ENCODE measurements at places on chromosomes 11 and 22. TPM values are rescaled to one million over a fixed set of nuclear protein-coding genes. Genes with fewer than 3 reads are reported as not detected.

DNA sequence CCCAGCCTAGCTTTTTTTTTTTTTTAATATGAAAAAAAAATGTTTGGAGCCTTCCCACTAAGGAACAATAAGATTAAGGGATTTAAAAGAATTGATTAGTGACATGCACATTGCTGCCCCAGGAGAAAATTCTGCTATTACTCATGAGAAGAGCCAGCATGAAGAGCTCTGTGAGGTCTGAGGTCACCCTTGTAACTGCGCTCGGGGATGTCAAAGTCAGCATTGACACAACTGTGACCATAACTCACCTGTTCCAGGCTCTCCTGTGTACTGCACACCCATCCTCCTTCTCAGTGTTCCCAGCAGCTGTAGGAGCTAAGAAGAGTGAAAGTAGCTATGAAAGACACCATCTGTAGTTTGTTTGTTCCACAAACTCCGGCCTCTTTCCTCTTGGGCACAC, 109.8 kb upstream of the FGF3 start:
- no peaks in the 10 kb centered on the region for H3K36me3 ChIP-seq
- H3K4me3 ChIP-seq = no peak overlapping the region
- H3K27me3 ChIP-seq = no peaks in the 10 kb centered on the region
- H3K27ac ChIP-seq = no peak overlapping the region
- peaks cover 13% of the 10 kb centered on the region for H3K4me1 ChIP-seq
- no peak for DNase-seq

- no peaks in the 10 kb centered on the region for H3K36me3 ChIP-seq
- H3K4me1 ChIP-seq = peaks cover 30% of the 10 kb centered on the region
- no peak for DNase-seq
- no peaks in the 10 kb centered on the region for H3K27me3 ChIP-seq
Observed at GRCh38 chr11:126393143-126393542, 37.7 kb downstream of the ST3GAL4 start.

Gene PRG3
- total RNA-seq = 1.4 TPM

DNA sequence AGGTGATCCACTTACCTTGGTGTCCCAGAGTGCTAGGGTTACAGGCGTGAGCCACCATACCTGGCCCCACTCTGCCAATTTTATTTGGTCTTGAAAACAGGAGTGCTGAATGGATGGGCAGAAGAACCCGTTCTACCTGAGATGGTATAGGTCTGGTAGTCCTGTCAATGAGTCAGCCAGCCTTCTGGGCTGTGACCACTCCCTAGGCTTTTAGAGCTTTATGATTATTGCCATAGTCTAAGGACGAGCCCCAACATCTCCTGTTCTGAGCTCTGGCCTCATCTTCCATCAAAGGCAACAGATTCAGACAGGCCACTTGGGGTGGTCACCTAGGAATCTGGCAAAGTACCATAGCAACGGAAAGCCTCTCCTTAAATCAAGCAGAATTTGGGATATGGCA, 11.5 kb downstream of the ZDHHC5 start:
- peaks cover 32% of the 10 kb centered on the region for H3K36me3 ChIP-seq
- H3K4me3 ChIP-seq = no peak overlapping the region
- H3K27me3 ChIP-seq = no peaks in the 10 kb centered on the region

- no peaks in the 10 kb centered on the region for H3K27me3 ChIP-seq
- no peaks in the 10 kb centered on the region for H3K36me3 ChIP-seq
- H3K4me1 ChIP-seq = peaks cover 15% of the 10 kb centered on the region
- DNase-seq = peak; percentile 72
- no peak overlapping the region for H3K4me3 ChIP-seq
Observed at GRCh38 chr11:11279956-11280689, 72.9 kb downstream of the CSNK2A3 start.

Gene USH1C
- 0.11 TPM for total RNA-seq

Gene BACE1-AS
- 5.9 TPM for total RNA-seq

DNA sequence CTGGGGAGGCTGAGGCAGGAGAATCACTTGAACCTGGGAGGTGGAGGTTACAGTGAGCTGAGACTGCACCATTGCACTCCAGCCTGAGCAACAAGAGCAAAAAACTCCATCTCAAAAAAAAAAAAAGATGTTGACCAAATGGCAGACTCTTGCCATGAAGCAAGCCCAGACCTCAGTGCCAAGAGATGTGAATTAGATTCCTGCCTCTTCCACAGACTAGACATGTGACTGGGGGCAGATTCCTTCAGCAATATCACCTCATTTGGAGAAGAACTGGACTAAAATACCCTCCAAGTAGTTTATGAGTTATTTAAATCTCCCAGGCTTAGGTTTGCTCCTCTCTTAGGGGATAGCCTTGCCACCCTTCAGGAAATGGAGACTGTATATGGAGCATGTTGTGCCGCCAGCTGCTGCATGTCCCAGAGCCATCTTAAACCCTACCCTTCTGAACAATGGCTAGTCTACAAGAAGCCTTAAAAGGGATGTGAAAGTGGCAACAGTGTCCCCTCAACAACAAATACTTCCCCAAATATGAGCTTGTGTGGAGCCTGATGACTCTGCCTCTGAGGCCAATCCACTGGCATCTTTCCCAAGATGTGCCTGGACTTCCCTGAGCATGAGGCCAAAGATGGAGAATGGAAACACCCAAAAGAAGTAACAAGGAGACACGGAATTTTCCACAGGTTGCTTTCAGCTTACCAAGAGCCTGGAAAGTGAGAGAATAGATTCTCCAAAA, 763 bp upstream of the MS4A7 start:
- H3K36me3 ChIP-seq = no peaks in the 10 kb centered on the region
- H3K4me3 ChIP-seq = no peak overlapping the region
- no peaks in the 10 kb centered on the region for H3K4me1 ChIP-seq
- H3K27ac ChIP-seq = peak overlapping the region; percentile 58
- H3K27me3 ChIP-seq = no peaks in the 10 kb centered on the region

Gene CXCR5
- 0.48 TPM for total RNA-seq

GRCh38 chr11:96664110-96664509, 274.3 kb downstream of the JRKL start:
- no peaks in the 10 kb centered on the region for H3K36me3 ChIP-seq
- no peaks in the 10 kb centered on the region for H3K27me3 ChIP-seq
- no peak for DNase-seq
- no peak overlapping the region for H3K27ac ChIP-seq
- no peaks in the 10 kb centered on the region for H3K4me1 ChIP-seq

GRCh38 chr11:97048481-97048880, 658.7 kb downstream of the JRKL start:
- no peak overlapping the region for H3K4me3 ChIP-seq
- no peaks in the 10 kb centered on the region for H3K36me3 ChIP-seq
- H3K27me3 ChIP-seq = no peaks in the 10 kb centered on the region
- H3K27ac ChIP-seq = no peak overlapping the region
- DNase-seq = no peak
- no peaks in the 10 kb centered on the region for H3K4me1 ChIP-seq

DNA sequence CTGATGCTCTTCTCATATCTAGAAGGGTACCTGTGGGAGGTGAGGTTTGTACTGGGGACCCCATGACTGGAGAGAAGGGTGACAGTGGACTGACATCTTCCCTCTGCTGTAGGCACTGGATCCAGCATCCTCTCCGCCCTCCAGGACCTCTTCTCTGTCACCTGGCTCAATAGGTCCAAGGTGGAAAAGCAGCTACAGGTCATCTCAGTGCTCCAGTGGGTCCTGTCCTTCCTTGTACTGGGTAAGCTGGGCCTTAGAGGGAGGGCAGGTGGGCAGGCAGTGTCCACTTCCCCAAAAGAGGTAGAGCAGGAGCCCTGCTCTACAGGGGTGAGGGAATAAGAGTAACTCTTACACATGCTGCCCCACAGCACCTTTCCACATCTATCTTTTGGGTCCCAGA, 15.9 kb downstream of the DGAT2 start:
- no peak overlapping the region for H3K27ac ChIP-seq
- DNase-seq = no peak
- H3K4me1 ChIP-seq = no peaks in the 10 kb centered on the region
- no peak overlapping the region for H3K4me3 ChIP-seq
- H3K36me3 ChIP-seq = no peaks in the 10 kb centered on the region

Gene NXPE2
- total RNA-seq = 0.34 TPM

Gene FOSL1
- 0.43 TPM for total RNA-seq

Gene B3GAT1
- total RNA-seq = 0.40 TPM

GRCh38 chr22:27876684-27877083, 42.4 kb downstream of the PITPNB start:
- H3K4me3 ChIP-seq = no peak overlapping the region
- no peak for DNase-seq
- no peaks in the 10 kb centered on the region for H3K27me3 ChIP-seq
- H3K27ac ChIP-seq = no peak overlapping the region

GRCh38 chr11:61413496-61413895, 16.3 kb downstream of the CPSF7 start:
- no peaks in the 10 kb centered on the region for H3K4me1 ChIP-seq
- no peak overlapping the region for H3K4me3 ChIP-seq
- H3K27me3 ChIP-seq = no peaks in the 10 kb centered on the region
- H3K36me3 ChIP-seq = peaks cover 53% of the 10 kb centered on the region
- DNase-seq = no peak

Gene FAT3
- total RNA-seq = 6.0 TPM

DNA sequence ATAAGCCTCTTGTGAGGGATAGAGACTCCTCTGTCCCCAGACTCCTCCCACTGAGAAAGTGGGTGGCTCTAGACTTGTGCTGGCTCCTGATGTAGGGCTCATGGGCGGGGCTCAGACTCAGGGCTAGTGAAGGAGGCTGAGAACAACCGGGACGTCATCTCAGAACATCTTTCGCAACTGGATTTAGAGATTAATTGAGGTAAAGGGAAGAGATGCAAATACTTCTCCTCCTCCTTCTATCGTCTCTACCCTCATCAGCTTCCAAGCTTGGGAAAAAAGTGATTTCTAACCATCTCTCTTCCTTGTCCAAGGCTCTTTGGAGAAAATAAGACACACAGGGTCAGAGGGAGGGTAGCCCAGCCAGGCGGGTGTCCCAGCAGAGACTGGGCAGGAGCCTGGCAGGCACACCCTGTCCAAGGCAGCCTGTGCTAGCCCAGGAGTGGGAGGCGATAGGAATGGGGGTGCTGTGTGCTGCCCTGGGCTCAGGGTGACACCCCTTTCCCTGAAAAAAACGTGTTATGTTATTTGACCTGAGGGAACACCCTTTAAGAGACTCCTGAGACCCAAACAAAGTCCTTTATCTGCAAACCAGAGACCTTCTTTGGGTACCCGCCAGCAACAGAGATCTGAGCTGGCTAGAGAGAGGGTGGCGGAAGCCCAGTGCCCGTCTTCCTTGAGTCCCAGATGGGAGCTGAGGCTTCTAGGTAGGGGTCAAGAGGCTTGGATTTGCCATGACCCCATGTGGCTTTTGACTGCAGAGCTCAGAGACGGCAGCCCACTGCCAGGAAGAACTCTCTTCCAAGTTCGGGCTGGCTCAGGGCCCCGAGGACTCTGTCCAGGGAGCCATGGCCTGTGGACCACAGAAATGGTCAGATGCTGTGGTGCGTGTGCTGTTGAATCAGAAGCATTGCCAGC, 160.9 kb downstream of the ADAMTS15 start:
- no peak for DNase-seq
- peaks cover 4% of the 10 kb centered on the region for H3K4me1 ChIP-seq
- H3K27me3 ChIP-seq = no peaks in the 10 kb centered on the region

- H3K36me3 ChIP-seq = no peaks in the 10 kb centered on the region
- H3K4me1 ChIP-seq = no peaks in the 10 kb centered on the region
- no peak for DNase-seq
- peak overlapping the region; percentile 85 for H3K27ac ChIP-seq
- no peak overlapping the region for H3K4me3 ChIP-seq
Observed at GRCh38 chr22:27685515-27685914, 116.0 kb downstream of the MN1 start.

All from lung (tissue), 17 donors.